Thyroid gland (tissue), 4 donors: ENCODE measurements at places on chromosomes 4 and X. TPM values are rescaled to one million over a fixed set of nuclear protein-coding genes. Genes with fewer than 3 reads are reported as not detected.

- DNase-seq, result no peak
- no peak overlapping the region for H3K4me3 ChIP-seq
- no peaks in the 10 kb centered on the region for H3K27me3 ChIP-seq
- H3K27ac ChIP-seq, result no peak overlapping the region
- no peaks in the 10 kb centered on the region for H3K4me1 ChIP-seq
Measured at GRCh38 chr4:55159851-55160250, 34.5 kb upstream of the KDR start.

DNA sequence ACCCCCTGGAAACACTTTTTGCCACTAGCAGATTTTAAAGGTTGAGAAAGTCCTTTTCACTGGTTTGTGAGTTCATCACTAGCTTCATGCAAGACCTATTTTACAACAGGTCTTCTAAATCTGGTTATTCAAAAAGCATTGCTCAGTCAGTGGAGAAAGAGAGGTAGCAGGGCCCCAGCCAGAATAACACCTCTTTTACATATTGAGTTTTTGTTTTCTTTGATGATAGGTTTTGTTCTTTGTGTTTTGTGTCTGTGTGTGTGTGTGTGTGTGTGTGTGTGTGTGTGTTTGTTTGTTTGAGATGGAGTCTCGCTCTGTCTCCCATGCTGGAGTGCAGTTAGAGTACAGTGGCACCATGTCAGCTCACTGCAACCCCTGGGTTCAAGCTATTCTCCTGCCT, 2.7 kb upstream of the VEGFC start:
- H3K36me3 ChIP-seq, result no peaks in the 10 kb centered on the region
- H3K4me3 ChIP-seq, result no peak overlapping the region
- H3K27me3 ChIP-seq, result no peaks in the 10 kb centered on the region
- peak; percentile 64 for DNase-seq
- H3K4me1 ChIP-seq, result peaks cover 22% of the 10 kb centered on the region

GRCh38 chr4:183396227-183396637, 48.2 kb upstream of the CDKN2AIP start:
- no peak for DNase-seq
- H3K36me3 ChIP-seq, result no peaks in the 10 kb centered on the region
- peaks cover 7% of the 10 kb centered on the region for H3K4me1 ChIP-seq
- H3K27me3 ChIP-seq, result no peaks in the 10 kb centered on the region
- H3K4me3 ChIP-seq, result no peak overlapping the region

DNA sequence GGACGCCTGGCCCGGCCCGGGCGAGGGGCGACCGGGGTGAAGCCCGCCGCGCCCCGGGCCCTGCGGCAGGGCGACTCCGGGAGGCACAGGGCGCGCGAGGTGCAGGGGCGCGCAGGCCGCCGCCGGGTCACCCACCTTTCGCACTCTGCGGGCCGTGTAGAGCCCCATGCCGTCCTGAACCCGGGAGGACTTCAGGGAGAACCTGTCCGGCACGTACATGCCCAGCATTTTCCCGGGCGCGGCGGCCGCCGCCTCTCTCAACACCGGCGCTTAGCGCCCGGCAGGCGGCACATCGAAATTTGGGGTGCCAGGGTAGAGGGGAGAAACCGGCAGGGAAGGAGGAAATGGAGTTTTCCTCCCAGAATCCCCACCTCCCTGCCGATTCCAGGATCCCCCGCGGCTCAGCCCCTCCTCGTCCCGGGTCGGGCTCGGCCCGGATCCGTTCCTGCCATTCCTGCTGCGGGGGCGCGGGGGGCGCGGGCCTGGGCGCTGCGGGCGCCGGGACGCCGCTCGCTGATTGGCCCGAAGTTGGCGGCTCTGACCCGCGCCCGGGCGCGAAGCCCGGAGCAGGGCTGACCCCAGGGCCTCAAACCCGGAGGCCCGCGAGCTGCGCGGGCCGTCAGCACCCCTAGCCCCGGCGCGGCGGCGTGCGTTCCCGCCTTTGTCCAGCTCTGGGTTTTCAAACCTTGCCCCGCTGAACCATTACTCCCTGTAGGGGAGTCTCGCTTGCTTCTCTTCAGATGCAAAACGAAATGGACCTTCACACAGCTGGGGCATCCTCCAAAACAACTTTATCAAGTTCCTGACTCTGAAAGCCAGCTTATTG, at the start of gene PRDM5:
TSS of gene PRDM5 (minus strand) at position 346 of the 826 bp plus-strand sequence. CDS start at position 228, 118 bp downstream.
- no peaks in the 10 kb centered on the region for H3K36me3 ChIP-seq
- peak within 1 kb of the TSS; percentile 95 for H3K27ac ChIP-seq
- peaks cover 28% of the 10 kb centered on the region for H3K4me1 ChIP-seq

Gene ZDHHC15
- total RNA-seq, result 4.8 TPM
